ENCODE measurements at places on chromosomes 4 and X.

GRCh38 chrX:154462396-154462795, 4.3 kb downstream of the PLXNA3 start:
- DNase-seq = no peak

GRCh38 chrX:43316146-43316545, 340.0 kb upstream of the MAOA start:
- DNase-seq = no peak

- DNase-seq = no peak
These were observed 7.3 kb upstream of the JAKMIP1 start for GRCh38 chr4:6207602-6208001.

DNA sequence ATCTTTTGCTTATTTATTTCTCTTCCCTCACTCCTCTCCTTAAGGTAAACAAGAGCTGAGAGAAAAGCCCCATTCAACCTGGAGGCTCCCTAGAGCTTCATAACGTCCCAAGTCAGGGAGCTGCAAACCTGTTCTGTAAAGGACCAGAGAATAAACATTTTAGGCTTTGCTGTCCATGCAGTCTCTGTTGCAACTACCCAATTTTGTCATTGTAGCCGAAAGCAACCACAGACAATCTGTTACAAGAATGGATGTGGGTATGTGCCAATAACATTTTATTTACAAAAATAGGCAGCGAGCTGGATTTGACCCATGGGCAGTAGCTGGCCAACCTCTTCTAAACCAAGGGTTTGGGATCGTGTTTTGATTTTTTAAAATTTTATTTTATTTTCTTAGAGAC, 71.3 kb upstream of the TBL1X start:
- no peak for DNase-seq

- DNase-seq = no peak
These were observed 36.2 kb downstream of the EGFL6 start for GRCh38 chrX:13605611-13606010.
